Activated B cell treated with CpG ODN at 0.5 μM for 24 hours (primary cell): ENCODE measurements at places on chromosomes 4 and X. TPM values are rescaled to one million over a fixed set of nuclear protein-coding genes. Genes with fewer than 3 reads are reported as not detected.

Gene TLR1
- 39.6 and 43.0 TPM in 2 replicates for total RNA-seq

- no peak for DNase-seq
- no peaks in the 10 kb centered on the region for H3K27me3 ChIP-seq
- H3K27ac ChIP-seq, result no peak overlapping the region
- peaks cover 12% of the 10 kb centered on the region for H3K4me1 ChIP-seq
Measured at GRCh38 chrX:73962948-73963347, 341.0 kb upstream of the ZCCHC13 start.

GRCh38 chrX:70504772-70505450, 60.3 kb downstream of the DLG3 start:
- H3K36me3 ChIP-seq, result peaks cover 14% of the 10 kb centered on the region
- H3K4me3 ChIP-seq, result no peak overlapping the region
- peaks cover 12% of the 10 kb centered on the region for H3K4me1 ChIP-seq
- no peaks in the 10 kb centered on the region for H3K27me3 ChIP-seq

- H3K36me3 ChIP-seq, result no peaks in the 10 kb centered on the region
- no peak for DNase-seq
- no peak overlapping the region for H3K4me3 ChIP-seq
Measured at GRCh38 chrX:131907488-131908314, 115.4 kb upstream of the STK26 start.

DNA sequence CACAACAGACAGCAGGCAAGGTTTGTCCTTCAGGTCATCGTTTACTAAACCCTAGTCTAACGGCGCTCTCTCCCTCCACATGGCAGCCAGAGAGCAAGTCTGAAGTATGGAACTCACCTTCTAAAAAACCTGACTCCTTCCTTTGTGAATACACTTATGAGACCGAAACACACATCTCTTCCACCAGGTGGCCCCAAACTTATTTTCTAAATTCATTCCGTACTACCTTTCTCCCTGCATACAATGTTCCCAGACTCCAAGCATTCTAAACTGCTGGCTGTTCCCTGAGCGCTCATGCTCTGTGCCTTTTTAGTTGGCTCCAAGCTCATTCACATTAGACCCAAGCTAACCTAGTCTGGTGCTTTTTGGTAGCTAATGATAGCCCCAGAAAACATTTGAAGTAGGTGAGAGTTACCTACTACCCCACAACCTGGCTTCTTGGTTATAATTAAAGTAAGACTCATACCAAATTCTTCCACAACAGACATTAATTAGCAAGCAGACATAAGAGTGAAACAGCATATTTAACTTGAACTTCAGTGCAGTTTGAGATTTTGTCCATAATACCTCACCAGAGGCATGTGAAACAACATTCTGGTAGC, 67.6 kb upstream of the DCLK2 start:
- no peak overlapping the region for H3K27ac ChIP-seq
- DNase-seq, result no peak
- no peaks in the 10 kb centered on the region for H3K36me3 ChIP-seq
- H3K4me3 ChIP-seq, result no peak overlapping the region

Gene GPR143
- total RNA-seq, result not detected in 2 replicates

Gene UGT2B15
- 0.22 and 0.44 TPM in 2 replicates for total RNA-seq

Gene PRDM5
- not detected in 2 replicates for total RNA-seq

Gene DCX
- not detected in 2 replicates for total RNA-seq

- no peak overlapping the region for H3K27ac ChIP-seq
- H3K36me3 ChIP-seq, result no peaks in the 10 kb centered on the region
- peaks cover 15% of the 10 kb centered on the region for H3K27me3 ChIP-seq
Measured at GRCh38 chr4:76279462-76279861, 27.1 kb upstream of the STBD1 start.

- no peaks in the 10 kb centered on the region for H3K27me3 ChIP-seq
- no peaks in the 10 kb centered on the region for H3K36me3 ChIP-seq
- no peak for DNase-seq
Measured at GRCh38 chrX:20753076-20753475, 486.4 kb upstream of the RPS6KA3 start.

GRCh38 chr4:168631241-168632162, 134.7 kb downstream of the PALLD start:
- peaks cover 3% of the 10 kb centered on the region for H3K4me1 ChIP-seq
- H3K4me3 ChIP-seq, result no peak overlapping the region
- DNase-seq, result no peak
- H3K36me3 ChIP-seq, result no peaks in the 10 kb centered on the region
- no peak overlapping the region for H3K27ac ChIP-seq
- peaks cover 34% of the 10 kb centered on the region for H3K27me3 ChIP-seq

GRCh38 chr4:14008494-14008893, 381.0 kb upstream of the BOD1L1 start:
- no peak overlapping the region for H3K4me3 ChIP-seq
- DNase-seq, result no peak
- H3K27ac ChIP-seq, result no peak overlapping the region
- no peaks in the 10 kb centered on the region for H3K36me3 ChIP-seq
- H3K27me3 ChIP-seq, result no peaks in the 10 kb centered on the region

- no peaks in the 10 kb centered on the region for H3K4me1 ChIP-seq
- H3K27ac ChIP-seq, result no peak overlapping the region
- H3K4me3 ChIP-seq, result no peak overlapping the region
- no peaks in the 10 kb centered on the region for H3K27me3 ChIP-seq
- H3K36me3 ChIP-seq, result no peaks in the 10 kb centered on the region
Measured at GRCh38 chr4:181234951-181235680, 1008.1 kb upstream of the TENM3 start.

DNA sequence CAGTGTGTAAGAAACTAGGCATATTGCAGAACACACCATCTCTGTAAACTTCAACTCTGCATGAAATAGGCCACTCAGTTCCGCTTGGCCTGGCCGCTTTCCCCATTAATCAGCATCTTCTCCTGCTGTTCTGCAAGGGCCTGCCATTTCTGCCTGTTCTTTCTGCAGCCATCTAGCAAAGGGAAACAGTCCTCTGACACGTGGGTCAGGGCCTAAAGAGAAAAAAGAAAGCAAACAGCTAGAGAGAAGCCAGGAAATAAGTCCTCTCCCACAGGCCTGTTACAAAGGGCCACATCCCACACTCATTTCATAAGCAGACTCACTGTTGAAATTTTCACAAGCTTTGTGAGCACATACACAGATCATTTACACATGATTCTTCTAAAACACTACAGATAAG, 130.1 kb downstream of the PDE5A start:
- H3K27me3 ChIP-seq, result no peaks in the 10 kb centered on the region
- H3K36me3 ChIP-seq, result peaks cover 60% of the 10 kb centered on the region
- no peak overlapping the region for H3K27ac ChIP-seq
- no peak overlapping the region for H3K4me3 ChIP-seq
- H3K4me1 ChIP-seq, result no peaks in the 10 kb centered on the region

Gene GPC4
- 0.16 and 0.20 TPM in 2 replicates for total RNA-seq

- H3K4me1 ChIP-seq, result peaks cover 93% of the 10 kb centered on the region
- peak overlapping the region; percentile 92 for H3K27ac ChIP-seq
- H3K27me3 ChIP-seq, result no peaks in the 10 kb centered on the region
Measured at GRCh38 chr4:2484185-2484584, 15.3 kb downstream of the RNF4 start.

Gene RAB40AL
- 0.73 and 0.81 TPM in 2 replicates for total RNA-seq

DNA sequence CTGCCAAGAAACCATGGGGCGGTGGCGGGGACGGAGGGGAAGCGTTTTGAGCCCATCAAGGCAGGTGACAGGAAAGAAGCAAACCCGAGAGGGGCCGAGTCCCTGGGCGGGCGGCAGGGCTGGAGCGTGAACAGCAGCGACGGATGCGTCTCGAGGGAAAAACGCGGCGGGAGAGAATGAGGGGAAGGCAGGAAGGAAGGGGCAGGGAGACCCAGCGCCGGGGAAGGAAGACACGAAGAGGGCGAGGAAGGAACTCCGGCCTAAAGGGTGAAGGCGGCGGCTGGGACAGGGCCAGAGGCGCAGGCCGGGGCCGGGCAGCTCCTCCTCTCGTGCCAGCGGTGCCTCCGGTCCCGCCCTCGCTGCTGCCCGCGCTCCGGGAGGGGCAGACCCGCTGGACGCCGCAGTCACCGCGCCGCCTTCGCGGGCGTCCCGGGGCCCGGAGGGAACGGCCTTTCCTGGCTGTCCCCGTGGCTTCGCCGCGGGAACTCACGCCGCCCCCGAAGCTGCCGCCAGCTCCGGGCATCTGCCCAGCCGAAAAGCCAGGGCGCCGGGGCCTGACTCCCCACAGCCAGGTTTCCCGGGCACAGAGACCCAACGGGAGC, 751 bp upstream of the RGS12 start:
- peaks cover 15% of the 10 kb centered on the region for H3K27me3 ChIP-seq
- H3K4me3 ChIP-seq, result peak overlapping the region; percentile 86
- H3K4me1 ChIP-seq, result peaks cover 14% of the 10 kb centered on the region
- H3K36me3 ChIP-seq, result peaks cover 2% of the 10 kb centered on the region

GRCh38 chr4:159153669-159154068, 50.8 kb downstream of the RAPGEF2 start:
- no peak for DNase-seq
- H3K4me1 ChIP-seq, result peaks cover 13% of the 10 kb centered on the region
- H3K27ac ChIP-seq, result no peak overlapping the region
- H3K36me3 ChIP-seq, result no peaks in the 10 kb centered on the region
- H3K4me3 ChIP-seq, result no peak overlapping the region
- H3K27me3 ChIP-seq, result peaks cover 1% of the 10 kb centered on the region

GRCh38 chrX:78923198-78924015, 21.8 kb upstream of the P2RY10 start:
- no peak for DNase-seq
- peaks cover 16% of the 10 kb centered on the region for H3K4me1 ChIP-seq
- H3K4me3 ChIP-seq, result peak overlapping the region; percentile 58
- no peaks in the 10 kb centered on the region for H3K27me3 ChIP-seq

DNA sequence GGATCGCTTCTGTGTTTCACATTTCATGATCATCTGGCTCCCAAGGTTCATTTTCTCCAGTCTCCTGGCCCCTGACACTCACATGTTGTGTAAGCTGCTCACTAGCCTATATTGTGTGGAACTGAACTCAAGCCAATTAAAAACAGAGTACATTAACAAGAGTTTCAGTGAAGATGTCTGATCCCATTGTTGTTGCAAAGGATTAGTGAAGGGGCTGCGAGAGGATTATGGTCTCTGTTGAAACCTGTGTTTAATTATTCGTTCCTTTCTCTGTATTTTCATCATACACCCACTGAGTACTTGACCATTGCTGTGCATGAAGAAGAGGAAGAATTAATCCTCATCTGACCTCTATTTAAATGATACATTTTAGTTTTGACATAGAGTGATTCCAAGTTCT, 54.7 kb downstream of the AFF2 start:
- no peaks in the 10 kb centered on the region for H3K27me3 ChIP-seq
- H3K36me3 ChIP-seq, result no peaks in the 10 kb centered on the region
- H3K4me1 ChIP-seq, result no peaks in the 10 kb centered on the region
- H3K4me3 ChIP-seq, result no peak overlapping the region
- no peak overlapping the region for H3K27ac ChIP-seq
- no peak for DNase-seq

GRCh38 chr4:105207386-105207785, 60.7 kb downstream of the TET2 start:
- peaks cover 20% of the 10 kb centered on the region for H3K4me1 ChIP-seq
- no peak overlapping the region for H3K27ac ChIP-seq
- H3K36me3 ChIP-seq, result peaks cover 27% of the 10 kb centered on the region
- no peaks in the 10 kb centered on the region for H3K27me3 ChIP-seq
- DNase-seq, result no peak

DNA sequence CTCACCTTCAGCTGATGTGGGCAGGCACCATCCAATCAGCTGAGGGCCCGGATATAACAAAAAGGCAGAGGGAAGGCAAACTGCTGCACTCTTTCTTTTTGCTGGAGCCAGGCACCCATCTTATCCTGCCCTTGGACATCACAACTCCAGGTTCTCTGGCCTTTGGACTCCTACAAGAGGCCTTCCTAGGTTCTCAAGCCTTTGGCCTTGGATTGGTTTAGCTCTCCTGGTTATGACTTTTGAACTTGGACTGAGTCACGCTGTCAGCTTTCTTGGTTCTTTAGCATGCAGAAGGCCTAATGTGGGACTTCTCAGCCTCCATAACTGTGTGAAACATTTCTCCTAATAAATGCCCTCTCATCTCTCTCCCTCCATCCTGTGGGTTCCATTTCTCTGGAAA, 23.0 kb upstream of the N4BP2 start:
- no peak overlapping the region for H3K27ac ChIP-seq
- DNase-seq, result no peak
- H3K27me3 ChIP-seq, result no peaks in the 10 kb centered on the region
- no peak overlapping the region for H3K4me3 ChIP-seq
- no peaks in the 10 kb centered on the region for H3K4me1 ChIP-seq
- no peaks in the 10 kb centered on the region for H3K36me3 ChIP-seq

Gene GRIA3
- total RNA-seq, result not detected in 2 replicates

DNA sequence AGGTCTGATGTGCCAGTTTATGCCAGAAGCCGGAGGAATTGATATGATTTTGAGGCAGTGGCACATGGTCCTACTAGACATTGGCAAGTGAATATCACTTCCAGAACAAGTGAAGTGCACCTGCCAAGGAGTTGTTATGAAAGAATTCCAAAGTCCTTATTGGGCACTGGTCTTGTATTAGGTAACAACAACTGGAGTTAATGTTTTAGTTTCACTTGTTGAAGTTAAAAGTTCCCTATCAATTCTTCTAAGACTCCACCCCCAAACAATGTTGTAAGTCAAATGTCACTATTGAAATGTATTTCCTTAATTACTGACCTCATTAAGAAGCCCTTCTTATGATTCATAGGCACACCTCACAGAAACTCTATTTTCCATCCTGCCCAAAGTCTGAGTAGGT, 3.1 kb downstream of the TET2 start:
- H3K4me1 ChIP-seq, result peaks cover 57% of the 10 kb centered on the region
- no peak overlapping the region for H3K27ac ChIP-seq
- no peaks in the 10 kb centered on the region for H3K27me3 ChIP-seq
- H3K36me3 ChIP-seq, result peaks cover 17% of the 10 kb centered on the region
- DNase-seq, result no peak

GRCh38 chrX:148662014-148662413, 161.6 kb downstream of the AFF2 start:
- no peaks in the 10 kb centered on the region for H3K27me3 ChIP-seq
- H3K36me3 ChIP-seq, result no peaks in the 10 kb centered on the region
- H3K4me3 ChIP-seq, result no peak overlapping the region
- peaks cover 12% of the 10 kb centered on the region for H3K4me1 ChIP-seq

Gene ENPP6
- not detected in 2 replicates for total RNA-seq

- peaks cover 10% of the 10 kb centered on the region for H3K4me1 ChIP-seq
- DNase-seq, result no peak
- H3K4me3 ChIP-seq, result no peak overlapping the region
Measured at GRCh38 chr4:85966373-85966772, 393.5 kb downstream of the MAPK10 start.

Gene TBCK
- total RNA-seq, result 45.6 and 60.1 TPM in 2 replicates

- H3K27ac ChIP-seq, result no peak overlapping the region
- DNase-seq, result no peak
- no peaks in the 10 kb centered on the region for H3K4me1 ChIP-seq
- no peaks in the 10 kb centered on the region for H3K36me3 ChIP-seq
- H3K4me3 ChIP-seq, result no peak overlapping the region
- H3K27me3 ChIP-seq, result peaks cover 2% of the 10 kb centered on the region
Measured at GRCh38 chr4:73800206-73800605, 36.3 kb upstream of the CXCL6 start.
